ENCODE measurements at places on chromosomes 7 and 10.

GRCh38 chr7:23234569-23235296, 11.8 kb upstream of the GPNMB start:
- no peak for DNase-seq

- no peak for DNase-seq
Measured at GRCh38 chr7:117200786-117201458, 121.9 kb downstream of the WNT2 start.

DNA sequence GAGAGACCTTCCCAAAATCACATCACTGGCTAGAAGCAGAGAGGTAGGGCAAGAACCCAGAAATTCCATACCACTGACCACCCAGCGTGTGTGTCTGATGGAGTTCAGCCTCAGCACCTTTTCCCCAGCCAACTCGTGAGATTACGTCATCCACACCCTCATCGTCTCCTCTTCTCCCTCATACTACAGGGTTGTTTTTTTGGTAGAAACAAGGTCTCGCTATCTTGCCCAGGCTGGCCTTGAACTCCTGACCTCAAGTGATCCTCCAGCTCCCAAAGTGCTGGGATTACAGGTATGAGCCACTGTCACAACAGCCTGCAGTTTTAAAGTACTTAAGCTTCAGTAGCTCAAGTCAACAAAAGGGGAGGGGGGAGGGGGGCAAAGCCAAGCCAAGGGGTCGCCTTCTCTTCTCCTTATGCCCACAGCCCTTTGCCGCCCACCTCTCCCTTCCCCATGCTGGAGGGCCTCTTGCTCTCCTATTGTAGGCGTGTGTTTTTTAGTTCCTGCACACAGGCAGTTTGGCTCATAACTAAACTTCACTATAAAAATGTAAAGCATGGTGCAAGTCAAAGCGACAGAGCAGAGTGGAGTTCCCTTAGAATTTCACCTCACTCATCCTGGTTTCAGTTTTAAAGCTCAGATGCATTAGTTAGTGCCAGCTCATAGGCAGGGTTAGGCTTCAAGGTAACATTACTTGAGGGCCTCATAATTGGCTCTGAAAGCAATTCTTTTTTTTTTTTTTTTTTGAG, 5.2 kb upstream of the PRDX3 start:
- DNase-seq, result no peak

DNA sequence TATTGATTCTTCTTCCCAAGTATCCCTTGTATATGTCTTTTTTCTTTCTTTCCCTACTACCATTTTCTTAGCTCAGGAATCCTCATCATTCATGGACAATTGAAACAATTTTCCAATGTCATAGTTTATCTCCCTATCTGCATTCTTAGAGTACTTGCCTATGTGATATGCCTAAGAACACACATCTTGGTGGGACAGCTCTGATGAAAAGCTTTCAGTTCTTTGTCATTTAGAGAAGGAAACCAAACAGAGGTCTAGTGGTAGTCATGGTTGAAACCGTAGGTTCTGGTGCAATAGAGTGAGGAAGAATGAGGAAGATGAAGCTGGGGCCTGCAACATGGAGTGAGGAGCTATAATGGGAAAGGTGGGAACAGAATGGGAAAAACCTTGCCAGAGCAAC, 28.2 kb downstream of the TDRD1 start:
- no peak for DNase-seq

DNA sequence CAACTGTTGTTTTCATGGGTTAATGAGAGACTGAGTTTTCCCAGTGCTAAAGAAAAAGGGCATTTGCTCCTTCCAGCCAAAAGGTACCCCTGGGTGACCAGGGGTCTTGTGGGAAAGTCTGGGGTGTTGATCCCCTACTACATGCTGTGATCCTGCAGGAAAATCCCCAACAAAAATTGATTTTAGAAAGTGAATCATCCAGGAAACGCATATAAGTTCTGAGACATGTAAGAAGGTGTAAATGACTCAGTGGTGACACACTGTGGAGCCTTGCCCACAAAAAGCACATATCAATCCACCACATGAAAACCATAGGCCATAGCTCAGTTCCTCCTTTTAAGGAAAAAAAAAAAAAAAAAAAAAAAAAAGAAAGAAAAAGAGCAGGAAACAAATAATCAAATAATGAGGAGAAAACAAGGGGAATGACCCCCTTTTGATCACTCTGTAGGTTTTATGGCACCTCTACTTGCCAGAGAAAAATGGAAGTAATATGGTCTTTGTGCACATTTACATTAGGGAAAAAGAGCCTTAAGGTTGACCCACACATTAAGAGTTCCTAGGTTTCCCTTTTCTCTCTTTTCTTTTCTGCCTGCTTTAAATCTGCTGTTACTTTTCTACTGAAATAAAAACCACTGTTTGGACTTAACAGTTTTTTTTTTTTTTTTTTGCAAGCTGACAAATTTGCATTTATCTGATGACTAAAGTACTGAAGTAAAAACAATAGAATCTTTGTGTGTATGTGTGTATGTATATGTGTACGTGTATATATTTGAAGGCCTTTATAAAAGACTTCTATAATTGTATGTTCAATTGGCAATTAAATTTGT, 386.0 kb downstream of the KIF20B start:
- no peak for DNase-seq

- no peak for DNase-seq
Measured at GRCh38 chr7:50531928-50532327, 33.3 kb downstream of the DDC start.
